ENCODE measurements at places on chromosomes 6 and 20. TPM values are rescaled to one million over a fixed set of nuclear protein-coding genes. Genes with fewer than 3 reads are reported as not detected.

- no peak for DNase-seq
Measured at GRCh38 chr6:50076431-50076830, 26.7 kb upstream of the DEFB112 start.

GRCh38 chr6:70734979-70735378 lies 67.3 kb downstream of the SMAP1 start:
- no peak for DNase-seq

PSMG4 gene
- polyA plus RNA-seq: 61.3 TPM

DNA sequence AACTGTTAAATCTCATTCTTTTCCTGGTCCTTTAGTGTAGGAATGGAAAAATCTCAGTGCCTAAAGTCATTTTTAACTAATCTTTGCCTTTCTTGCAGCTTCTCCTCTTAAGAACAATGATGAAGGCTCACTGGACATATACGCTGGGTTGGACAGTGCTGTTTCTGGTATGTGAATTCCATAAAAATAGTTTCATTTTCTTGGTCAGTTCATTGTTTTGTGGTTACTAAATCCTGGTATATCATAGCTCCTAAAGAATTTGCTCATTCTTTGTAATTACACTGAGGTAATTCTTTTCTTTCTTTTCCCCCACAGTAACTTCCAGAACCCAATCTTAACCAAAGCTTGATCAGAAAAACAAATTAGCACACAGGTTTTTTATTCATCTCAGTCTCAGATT lies 23.4 kb downstream of the CASP8AP2 start:
- no peak for DNase-seq

SIRPD gene
- not detected for polyA plus RNA-seq

- no peak for DNase-seq
Measured at GRCh38 chr6:124973780-124974179, 11.5 kb downstream of the RNF217 start.

- no peak for DNase-seq
Measured at GRCh38 chr20:50202677-50203076, 12.0 kb downstream of the CEBPB start.

- peak; percentile 39 for DNase-seq
Measured at GRCh38 chr6:26172608-26172968, 85.4 kb downstream of the HFE start.

- DNase-seq: no peak
Measured at GRCh38 chr6:37680668-37681067, 17.0 kb downstream of the MDGA1 start.

DNA sequence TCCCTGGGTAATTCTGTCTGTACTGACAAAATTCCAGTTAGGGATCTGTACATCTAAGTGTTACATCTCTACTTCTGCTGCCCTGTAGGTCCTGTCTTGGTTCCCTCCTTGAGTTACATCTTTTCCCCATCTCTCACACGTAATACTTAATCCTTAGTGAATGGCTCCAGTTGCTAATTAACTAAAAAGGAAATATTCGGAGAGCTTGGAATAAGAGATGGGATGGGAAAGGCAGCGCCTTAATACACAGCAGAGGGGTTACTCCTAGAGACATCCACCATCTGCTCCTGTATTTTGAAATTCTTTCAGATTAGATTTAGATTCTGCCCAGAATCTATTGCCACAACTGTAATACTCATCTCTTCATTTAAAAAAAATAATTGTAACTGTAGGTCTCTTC lies 384.0 kb downstream of the SAMD5 start:
- no peak for DNase-seq

GRCh38 chr20:56409521-56409920 lies 2.5 kb upstream of the CASS4 start:
- no peak for DNase-seq

GRCh38 chr6:8657522-8657921 lies 222.2 kb upstream of the SLC35B3 start:
- DNase-seq: no peak

GRCh38 chr6:139756381-139756780 lies 381.9 kb upstream of the CITED2 start:
- DNase-seq: no peak

- no peak for DNase-seq
Measured at GRCh38 chr20:39090906-39091305, 128.8 kb downstream of the DHX35 start.

- DNase-seq: no peak
Measured at GRCh38 chr20:53668992-53669391, 75.4 kb upstream of the ZNF217 start.

- DNase-seq: no peak
Measured at GRCh38 chr6:50815436-50816114, 3.1 kb upstream of the TFAP2B start.

- peak; percentile 26 for DNase-seq
Measured at GRCh38 chr6:90397929-90398674, 101.5 kb upstream of the BACH2 start.

PET117 gene
- polyA plus RNA-seq: 13.5 TPM

- no peak for DNase-seq
Measured at GRCh38 chr20:53655625-53656292, 62.1 kb upstream of the ZNF217 start.

- DNase-seq: no peak
Measured at GRCh38 chr20:53402233-53403005, 191.2 kb downstream of the ZNF217 start.
